ENCODE measurements at places on chromosomes 7 and 10. TPM values are rescaled to one million over a fixed set of nuclear protein-coding genes. Genes with fewer than 3 reads are reported as not detected.

ADAP1 gene
- 13.1 TPM for total RNA-seq

SLC26A3 gene
- total RNA-seq = not detected

SLC25A40 gene
- total RNA-seq = 41.9 TPM

CFAP69 gene
- 0.70 TPM for total RNA-seq

CALML3 gene
- not detected for total RNA-seq

C10orf95 gene
- total RNA-seq = 0.27 TPM

DNA sequence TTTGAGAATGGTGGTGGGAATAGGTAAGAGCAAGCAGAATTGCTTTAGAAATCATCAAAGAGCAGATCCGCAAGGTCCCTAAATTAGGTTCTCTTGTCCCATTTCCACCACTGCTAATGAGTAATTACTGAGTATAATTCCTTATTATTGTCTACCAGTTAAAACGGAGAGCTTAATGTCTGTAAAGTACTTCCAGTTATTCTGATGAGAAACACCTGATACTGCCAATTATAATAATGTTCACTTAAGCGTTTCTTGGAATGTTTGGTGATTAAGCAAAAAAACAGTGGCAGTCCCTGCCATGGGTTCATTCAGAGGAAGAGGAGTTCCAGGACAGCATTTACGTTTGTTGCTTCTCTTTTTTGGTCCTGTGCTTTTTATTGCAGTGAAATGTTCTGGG, 358.5 kb upstream of the GALNT17 start:
- H3K4me3 ChIP-seq = no peak overlapping the region
- no peak for DNase-seq
- H3K36me3 ChIP-seq = no peaks in the 10 kb centered on the region
- peaks cover 2% of the 10 kb centered on the region for H3K27me3 ChIP-seq

DNA sequence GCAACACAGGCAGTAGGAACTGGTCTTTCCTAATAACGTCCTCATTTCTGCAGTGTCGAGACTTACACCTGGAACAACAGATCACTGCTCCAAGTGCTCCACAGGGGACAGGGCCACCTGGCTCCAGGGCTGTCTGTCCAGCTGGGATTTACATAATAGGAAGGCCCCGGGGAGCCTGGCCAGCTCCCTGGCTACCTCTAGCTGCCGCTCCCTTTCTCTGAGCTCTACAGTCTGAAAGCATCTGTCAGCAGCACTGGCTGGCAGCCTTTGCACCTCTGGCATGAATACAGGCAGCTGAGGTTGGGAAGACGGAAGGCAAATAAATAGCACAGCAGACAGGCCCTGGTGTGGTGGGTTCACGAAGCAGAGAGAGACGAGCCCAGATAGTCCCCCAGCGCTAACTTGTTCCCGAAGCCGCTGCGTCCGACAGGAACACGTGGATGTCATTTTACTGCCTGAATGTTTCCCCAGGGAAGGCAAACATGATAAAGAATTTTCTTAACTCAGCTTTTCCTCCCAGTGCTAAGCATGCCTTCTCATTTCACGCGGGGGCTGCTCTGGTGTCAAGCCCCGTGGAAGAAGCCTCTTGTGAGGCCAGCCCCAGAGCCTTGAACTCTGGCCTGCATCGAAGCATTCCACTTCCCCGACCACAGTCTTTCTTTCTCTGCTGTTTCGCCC, 105.4 kb downstream of the ITIH5 start:
- H3K36me3 ChIP-seq = no peaks in the 10 kb centered on the region
- H3K27ac ChIP-seq = no peak overlapping the region
- DNase-seq = no peak

- H3K36me3 ChIP-seq = no peaks in the 10 kb centered on the region
- H3K27me3 ChIP-seq = no peaks in the 10 kb centered on the region
- DNase-seq = no peak
- peak overlapping the region; percentile 13 for H3K27ac ChIP-seq
- H3K4me1 ChIP-seq = peaks cover 28% of the 10 kb centered on the region
These were observed 722.6 kb downstream of the GATA3 start for GRCh38 chr10:8776926-8777622.

DNA sequence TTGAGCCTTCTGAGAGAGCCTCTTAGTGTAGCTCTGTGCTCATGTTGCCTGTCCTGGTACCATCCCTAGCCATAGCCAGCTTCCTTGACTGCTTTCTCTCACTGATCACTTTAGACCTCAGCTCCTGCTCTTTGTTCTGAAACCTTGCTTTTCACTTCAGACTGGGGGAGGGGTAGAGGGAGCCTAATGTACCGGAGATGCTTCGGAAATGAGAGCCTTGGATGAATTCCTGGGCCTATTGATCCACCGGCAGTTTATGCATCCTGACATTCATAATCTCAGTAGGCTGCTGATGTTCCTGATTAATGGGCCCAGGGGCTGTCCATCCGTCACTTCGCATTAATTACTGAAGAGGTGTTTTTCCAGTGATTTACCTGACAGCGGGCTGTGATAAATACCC, 38.8 kb downstream of the R3HCC1L start:
- H3K4me1 ChIP-seq = peaks cover 25% of the 10 kb centered on the region
- H3K27me3 ChIP-seq = no peaks in the 10 kb centered on the region
- DNase-seq = no peak
- no peak overlapping the region for H3K4me3 ChIP-seq

GRCh38 chr7:100865938-100866728, 1.1 kb upstream of the TRIP6 start:
- H3K27me3 ChIP-seq = no peaks in the 10 kb centered on the region
- H3K36me3 ChIP-seq = peaks cover 16% of the 10 kb centered on the region
- peaks cover 22% of the 10 kb centered on the region for H3K4me1 ChIP-seq
- peak overlapping the region; percentile 92 for H3K27ac ChIP-seq

DNA sequence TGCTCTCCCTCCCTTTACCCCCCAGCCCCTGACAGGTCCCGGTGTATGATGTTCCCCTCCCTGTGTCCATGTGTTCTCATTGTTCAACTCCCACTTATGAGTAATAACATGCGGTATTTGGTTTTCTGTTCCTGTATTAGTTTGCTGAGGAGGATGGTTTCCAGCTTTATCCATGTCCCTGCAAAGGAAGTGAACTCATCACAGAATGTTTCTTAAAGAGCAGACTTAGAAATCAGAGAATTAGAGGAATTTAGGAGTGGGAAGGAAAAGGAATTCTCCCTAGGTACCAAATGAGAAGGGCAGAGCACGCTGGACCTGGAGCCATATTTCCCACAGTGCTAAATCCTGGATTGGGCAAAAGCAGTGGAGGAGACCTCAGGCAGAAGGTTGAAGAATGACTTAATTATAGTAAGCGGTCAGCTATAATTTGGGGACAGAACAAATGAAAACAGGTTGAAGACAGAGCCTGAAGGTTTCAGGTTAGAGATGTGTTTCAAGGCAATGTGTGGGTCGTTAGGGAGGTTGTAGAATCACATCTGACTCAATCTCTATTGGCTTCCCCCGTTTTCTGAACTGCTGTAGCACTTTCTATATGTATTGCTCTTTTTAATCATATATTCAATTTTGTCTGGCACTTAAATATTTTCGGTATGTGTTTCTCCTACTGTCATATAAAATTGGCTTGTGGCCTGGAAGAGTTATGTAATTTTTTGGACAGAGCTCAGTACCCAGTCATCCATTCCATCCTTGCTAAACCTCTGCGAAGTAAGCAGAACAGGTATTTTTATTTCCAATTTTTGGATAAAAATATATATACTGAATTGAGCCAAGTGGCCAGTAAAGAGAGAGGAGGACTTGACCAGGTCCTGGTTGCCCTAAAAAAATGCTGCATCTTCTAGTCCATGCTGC, 210.5 kb upstream of the KLF6 start:
- H3K27me3 ChIP-seq = no peaks in the 10 kb centered on the region
- peaks cover 13% of the 10 kb centered on the region for H3K4me1 ChIP-seq
- peaks cover 6% of the 10 kb centered on the region for H3K36me3 ChIP-seq
- no peak for DNase-seq

- DNase-seq = no peak
- no peak overlapping the region for H3K27ac ChIP-seq
- no peak overlapping the region for H3K4me3 ChIP-seq
- H3K4me1 ChIP-seq = peaks cover 17% of the 10 kb centered on the region
- H3K27me3 ChIP-seq = peaks cover 56% of the 10 kb centered on the region
These were observed 45.9 kb upstream of the TMEM72 start for GRCh38 chr10:44865289-44865671.

- H3K27me3 ChIP-seq = peaks cover 2% of the 10 kb centered on the region
- H3K4me1 ChIP-seq = peaks cover 6% of the 10 kb centered on the region
- DNase-seq = no peak
- H3K36me3 ChIP-seq = no peaks in the 10 kb centered on the region
- H3K27ac ChIP-seq = no peak overlapping the region
- no peak overlapping the region for H3K4me3 ChIP-seq
These were observed 51.8 kb downstream of the PYROXD2 start for GRCh38 chr10:98363220-98363619.

DNA sequence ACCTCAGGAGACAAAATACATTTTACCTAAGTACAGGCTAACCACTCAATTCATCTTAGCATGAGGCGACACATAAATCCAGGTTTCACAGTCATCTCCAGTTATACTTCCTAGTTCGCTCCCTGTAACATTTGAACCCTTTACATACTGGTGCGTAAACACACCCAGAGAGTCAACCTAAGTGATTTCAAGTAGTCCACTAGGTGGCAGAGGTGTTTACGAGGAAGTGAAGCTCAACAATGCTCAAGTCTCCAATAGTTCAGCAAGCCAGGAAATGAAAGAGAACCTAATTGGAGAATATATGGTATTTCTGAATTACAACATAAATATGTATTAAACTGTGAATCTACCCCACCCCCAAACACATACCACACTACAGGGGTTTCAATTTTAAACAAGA, 76.3 kb upstream of the ABCB5 start:
- no peak overlapping the region for H3K4me3 ChIP-seq
- no peak overlapping the region for H3K27ac ChIP-seq
- H3K4me1 ChIP-seq = no peaks in the 10 kb centered on the region
- no peaks in the 10 kb centered on the region for H3K36me3 ChIP-seq

DNA sequence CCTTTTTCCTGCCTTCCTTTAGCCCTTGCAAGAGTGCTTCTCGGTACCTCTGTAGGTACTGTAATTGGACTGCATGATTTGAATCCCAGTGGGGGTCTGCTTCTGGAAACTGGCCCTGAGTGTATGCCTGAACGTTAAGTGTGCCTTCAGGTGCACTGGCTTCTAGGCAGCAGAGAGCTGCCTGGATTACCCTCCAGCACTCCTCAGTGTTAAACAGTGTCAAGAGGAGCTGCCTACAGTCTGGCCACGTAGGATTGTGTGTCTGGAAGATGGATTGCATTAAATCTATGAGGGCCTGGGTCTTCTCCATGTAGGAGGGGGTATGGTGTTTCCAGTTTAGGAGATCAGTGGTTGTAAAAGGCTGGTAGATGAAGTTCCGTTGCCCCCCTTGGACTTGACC, 103.7 kb downstream of the TRIM24 start:
- DNase-seq = no peak
- H3K36me3 ChIP-seq = peaks cover 81% of the 10 kb centered on the region
- H3K4me1 ChIP-seq = no peaks in the 10 kb centered on the region
- H3K4me3 ChIP-seq = no peak overlapping the region
- no peaks in the 10 kb centered on the region for H3K27me3 ChIP-seq
- no peak overlapping the region for H3K27ac ChIP-seq

DNA sequence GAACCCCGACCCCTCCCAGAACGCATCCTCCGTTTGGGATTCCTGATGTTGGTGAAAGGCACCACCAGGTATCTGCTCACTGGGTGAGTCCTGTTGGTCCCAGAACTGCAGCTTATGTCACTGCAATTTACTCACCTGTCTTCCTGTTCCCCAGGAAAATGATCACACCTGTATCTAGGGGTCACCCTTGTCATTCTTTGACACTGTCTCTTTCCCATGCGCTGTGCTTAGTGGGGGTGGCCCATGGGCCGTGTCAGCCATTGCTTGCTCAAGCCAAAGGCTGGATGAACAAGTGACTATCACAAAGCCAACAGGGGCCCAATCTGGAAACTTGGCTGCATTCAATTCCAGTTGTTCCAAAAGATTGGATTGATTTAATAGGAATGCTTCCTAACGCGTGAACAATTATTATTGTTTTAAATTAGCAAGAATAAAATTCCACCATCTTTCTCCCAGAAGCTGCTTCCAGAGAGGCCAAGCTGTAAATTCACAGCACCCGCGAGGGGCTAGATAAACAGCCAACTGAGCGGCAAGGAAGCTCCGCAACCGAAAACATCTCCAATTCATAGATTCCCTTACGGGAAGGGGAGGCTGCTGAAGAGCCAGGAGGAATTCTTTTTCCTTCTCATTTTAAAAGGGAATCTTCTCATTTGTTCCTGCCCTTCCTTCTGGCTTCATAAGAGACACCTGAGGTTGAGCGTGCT, 134.8 kb upstream of the ZMIZ1 start:
- DNase-seq = no peak
- H3K27ac ChIP-seq = no peak overlapping the region
- no peaks in the 10 kb centered on the region for H3K27me3 ChIP-seq
- no peaks in the 10 kb centered on the region for H3K36me3 ChIP-seq
- H3K4me3 ChIP-seq = no peak overlapping the region
- H3K4me1 ChIP-seq = peaks cover 2% of the 10 kb centered on the region

Data from activated CD4-positive, alpha-beta T cell treated with anti-CD3 and anti-CD28 coated beads for 36 hours (primary cell).